ENCODE measurements at places on chromosomes 4 and X. TPM values are rescaled to one million over a fixed set of nuclear protein-coding genes. Genes with fewer than 3 reads are reported as not detected.

GRCh38 chr4:29619168-29619567 lies 1101.0 kb upstream of the PCDH7 start:
- DNase-seq: no peak

The SMAD1 gene
- 57.4 TPM for total RNA-seq

- DNase-seq: no peak
Observed at GRCh38 chr4:176236946-176237345, 32.1 kb downstream of the ASB5 start.

- no peak for DNase-seq
Observed at GRCh38 chr4:141439223-141439622, 197.2 kb upstream of the IL15 start.

GRCh38 chrX:39762266-39762841 lies 335.4 kb downstream of the BCOR start:
- DNase-seq: no peak

The STARD8 gene
- total RNA-seq: not detected

The MAGEA2B gene
- not detected for total RNA-seq

DNA sequence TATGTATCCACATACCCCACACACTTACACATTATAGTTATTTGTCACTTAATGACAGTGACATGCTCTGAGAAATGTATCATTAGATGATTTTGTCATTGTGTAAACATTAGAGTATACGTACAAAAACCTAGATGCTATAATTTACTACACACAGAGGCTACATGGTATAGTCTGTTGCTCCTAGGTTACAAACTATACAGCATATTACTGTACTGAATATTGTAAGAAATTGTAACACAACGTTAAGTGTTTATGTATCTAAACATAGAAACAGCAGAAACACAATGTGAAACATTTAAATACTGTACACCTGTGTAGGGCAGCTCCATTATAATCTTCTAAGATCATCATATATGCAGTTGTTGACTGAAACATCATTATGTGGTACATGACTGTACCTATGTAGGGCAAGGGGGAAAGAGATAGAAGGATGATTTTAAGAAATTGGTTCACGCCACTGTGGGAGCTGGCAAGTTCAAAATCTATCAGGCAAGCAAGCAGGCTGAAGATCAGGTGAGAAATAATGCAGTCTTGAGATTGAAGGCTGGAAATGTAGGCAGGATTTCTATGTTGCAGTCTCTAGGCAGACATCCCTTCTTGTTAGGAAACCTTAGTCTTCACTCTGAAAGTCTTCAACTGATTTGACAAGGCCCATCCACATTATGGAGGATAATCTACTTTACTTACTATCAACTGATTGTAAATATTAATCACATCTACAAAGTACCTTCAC lies 78.0 kb upstream of the CPEB2 start:
- DNase-seq: no peak

DNA sequence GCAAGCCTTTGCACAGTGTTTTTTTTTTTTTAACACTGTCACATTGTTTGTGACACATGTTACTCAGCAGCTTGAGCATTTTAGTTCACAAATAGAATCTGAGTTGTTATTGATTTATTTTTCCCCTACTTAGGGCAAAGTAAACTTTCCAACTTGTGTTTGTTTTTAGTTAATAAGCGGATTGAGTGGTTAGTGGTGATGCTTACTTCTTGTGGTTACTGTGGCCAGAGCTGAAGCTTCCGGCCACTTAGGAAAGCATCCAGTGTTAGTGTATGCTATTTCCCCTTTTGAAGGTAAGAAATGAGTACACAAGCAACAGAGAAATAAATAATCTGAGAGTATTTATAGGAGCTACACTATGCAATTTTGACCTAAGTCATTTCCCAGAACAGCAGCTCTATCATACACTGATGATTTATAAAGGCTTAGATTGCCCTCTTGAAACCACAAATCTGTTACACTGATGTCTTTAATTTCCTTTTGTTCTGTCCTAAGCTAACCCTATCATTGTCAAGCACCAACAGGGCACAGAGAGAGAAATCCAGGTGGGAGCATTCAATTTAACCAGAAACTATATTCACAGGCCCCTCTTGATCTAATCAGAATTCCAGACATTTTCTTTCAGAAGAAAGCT lies 2464.6 kb downstream of the PCDH7 start:
- DNase-seq: no peak

The ZCCHC12 gene
- total RNA-seq: not detected

- DNase-seq: no peak
Observed at GRCh38 chr4:187618701-187619281, 376.8 kb upstream of the ZFP42 start.

DNA sequence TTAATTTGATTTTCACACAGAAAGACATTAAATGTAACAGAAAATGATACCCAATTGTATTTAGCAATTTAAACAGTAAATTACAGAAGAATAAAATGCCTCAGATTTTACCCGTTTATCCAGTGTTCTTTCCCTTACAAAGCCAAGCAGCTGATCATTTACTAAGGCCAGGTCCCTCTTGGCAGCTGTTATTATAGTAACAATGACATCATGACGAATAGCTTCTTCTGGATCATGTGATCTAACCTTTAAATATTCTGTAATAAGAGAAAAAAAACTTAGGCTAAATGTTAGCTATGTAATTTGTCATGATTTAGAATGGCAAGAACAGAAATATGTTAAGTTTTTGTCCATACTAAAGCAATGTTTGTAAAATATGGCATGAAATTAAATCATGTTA lies 69.4 kb downstream of the PDS5A start:
- no peak for DNase-seq

DNA sequence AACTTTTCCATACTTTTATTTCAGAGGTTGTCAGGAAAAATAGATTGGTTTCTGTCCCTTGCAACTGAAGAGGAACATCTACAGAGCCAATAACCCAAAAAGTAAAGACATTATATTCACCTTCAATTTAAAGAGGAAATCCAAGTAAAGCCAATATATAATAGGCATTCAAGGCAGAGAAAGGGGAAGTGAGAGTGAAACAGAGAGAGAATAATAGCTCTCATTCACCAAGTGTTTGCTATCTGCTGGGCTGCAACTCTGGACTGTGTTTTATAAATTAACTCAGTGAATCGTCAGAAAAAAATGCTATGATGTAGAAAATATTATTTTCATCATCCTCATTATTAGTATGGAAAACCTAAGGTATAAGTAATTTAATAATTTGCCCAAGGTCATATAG lies 448.5 kb downstream of the TRAM1L1 start:
- peak; percentile 72 for DNase-seq

DNA sequence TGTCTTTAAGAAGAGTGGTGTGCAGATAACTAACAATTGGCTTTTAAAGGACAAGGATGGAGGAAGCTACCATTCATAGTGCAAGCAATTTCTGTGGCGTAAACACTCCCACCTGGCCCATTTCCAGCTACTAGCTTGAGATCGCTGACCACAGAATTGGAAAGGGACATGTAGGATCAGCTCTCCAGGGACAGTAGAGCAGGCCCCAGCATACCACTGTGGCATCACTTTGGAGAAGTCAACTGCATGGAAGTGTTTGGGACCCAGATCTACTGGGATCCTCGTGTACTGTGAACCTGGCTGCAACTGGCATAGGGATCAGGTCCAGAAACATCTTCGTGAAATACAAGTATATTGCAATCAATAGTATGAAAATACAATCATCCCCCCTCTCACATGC lies 515.0 kb downstream of the INPP4B start:
- no peak for DNase-seq

The CXCL11 gene
- total RNA-seq: not detected

The FRG1 gene
- total RNA-seq: 70.9 TPM

DNA sequence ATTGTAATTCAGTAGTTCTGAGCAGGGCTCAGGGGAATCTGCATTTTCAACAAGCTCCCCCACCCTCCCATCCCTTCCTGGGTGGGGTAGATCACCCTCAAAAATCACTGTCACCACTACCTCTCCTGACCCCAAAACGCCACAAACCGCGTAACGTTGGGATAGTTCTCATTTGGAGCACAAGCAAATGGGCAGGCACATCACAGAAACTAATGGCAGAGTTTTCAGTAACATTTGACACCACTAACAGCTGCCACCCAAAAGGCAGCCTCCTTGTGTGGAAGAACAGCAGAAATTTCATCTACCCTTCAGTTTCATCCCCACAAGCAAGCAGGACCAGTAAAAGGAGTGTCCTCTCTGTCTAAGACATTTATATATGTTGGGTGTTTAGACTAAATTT lies 132.7 kb downstream of the PALLD start:
- no peak for DNase-seq

GRCh38 chrX:30312858-30313257 lies 3.7 kb upstream of the NR0B1 start:
- no peak for DNase-seq

DNA sequence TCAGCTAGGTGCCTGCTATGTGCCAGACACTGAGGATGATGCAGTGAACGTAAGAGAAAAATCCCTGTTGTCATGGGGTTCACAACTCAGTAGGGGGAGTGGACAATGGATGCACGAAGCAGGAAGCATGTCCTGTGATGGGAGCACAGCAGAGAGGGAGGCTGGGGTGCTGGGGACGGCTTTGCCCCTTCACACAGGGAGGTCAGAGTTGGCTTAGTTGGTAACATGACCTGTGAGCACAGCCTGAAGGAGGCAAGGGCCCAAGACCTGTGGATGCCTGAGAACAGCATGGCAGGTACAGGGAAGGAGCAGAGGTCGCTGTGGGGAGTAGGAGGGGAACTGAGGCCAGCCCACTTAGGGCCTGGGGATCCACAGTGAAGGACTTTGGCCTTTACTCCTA lies 109.4 kb downstream of the STK32B start:
- DNase-seq: no peak

- no peak for DNase-seq
Observed at GRCh38 chrX:46216406-46216805, 328.8 kb downstream of the ZNF674 start.

The FGA gene
- total RNA-seq: not detected

All from OCI-LY7 (cell line).